ENCODE measurements at places on chromosomes 2 and 18.

GRCh38 chr2:64769392-64770044 lies 115.8 kb upstream of the SERTAD2 start:
- no peak for DNase-seq

DNA sequence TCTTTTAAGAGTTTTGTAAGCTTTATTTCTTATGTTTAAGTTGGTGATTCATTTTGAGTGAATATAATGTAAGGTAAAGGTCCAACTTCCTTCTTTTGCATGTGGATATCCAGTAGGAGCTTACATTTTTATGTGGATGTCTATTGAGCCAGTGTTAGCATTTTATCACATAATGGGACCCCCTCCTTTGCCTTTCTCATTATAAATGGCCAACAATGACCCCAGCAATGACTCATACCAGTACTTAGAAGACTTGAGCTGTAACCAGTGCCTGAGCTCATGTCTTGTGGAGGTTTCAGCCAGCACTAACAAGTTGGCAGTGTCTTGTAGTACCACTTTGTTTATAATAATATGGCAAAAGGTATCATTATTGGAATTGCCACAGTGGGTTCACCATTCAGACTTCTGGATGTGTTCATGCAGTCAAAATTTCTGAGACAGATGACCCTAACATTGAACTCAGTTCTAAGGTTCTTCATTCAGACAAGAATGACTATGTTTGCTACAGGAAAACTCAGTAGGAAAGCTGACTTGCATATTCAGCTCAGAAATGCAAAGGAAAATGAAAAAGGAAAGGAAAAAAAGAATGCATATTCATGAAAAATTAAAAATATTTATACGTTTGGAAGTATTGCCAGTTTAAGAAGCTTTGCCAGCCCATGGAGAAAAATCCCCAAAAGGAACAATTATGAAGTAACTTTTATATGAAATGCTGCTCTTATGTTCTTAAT lies 41.0 kb downstream of the CDKL4 start:
- no peak for DNase-seq

- peak; percentile 8 for DNase-seq
Measured at GRCh38 chr18:40841467-40841866, 1113.6 kb upstream of the PIK3C3 start.

- no peak for DNase-seq
Measured at GRCh38 chr2:66573821-66574233, 138.9 kb downstream of the MEIS1 start.

GRCh38 chr2:174877751-174878150 lies 113.5 kb upstream of the CHRNA1 start:
- no peak for DNase-seq

- no peak for DNase-seq
Measured at GRCh38 chr2:127700527-127701192, 637 bp upstream of the SFT2D3 start.

DNA sequence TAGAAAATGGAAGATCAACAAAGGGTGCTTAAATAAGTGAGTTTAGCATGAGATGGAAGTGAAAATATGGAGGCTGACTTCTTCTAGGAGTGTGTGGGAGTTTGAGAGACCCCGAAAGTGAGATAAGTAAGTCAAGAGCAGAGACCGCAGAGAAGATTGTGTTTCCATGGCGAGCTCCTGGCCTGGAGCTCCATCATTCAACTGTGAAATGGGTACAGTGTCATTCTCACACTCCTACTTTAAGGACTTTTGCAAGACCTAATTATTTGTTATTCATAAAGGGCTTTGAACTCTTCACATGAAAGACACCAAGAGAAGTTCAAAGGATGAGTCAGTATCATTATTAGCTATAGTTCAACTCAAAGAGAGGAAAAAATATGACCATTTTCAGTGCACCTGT lies 134.2 kb upstream of the PIK3C3 start:
- no peak for DNase-seq

- DNase-seq: no peak
Measured at GRCh38 chr2:173264603-173265366, 89.9 kb upstream of the CDCA7 start.

DNA sequence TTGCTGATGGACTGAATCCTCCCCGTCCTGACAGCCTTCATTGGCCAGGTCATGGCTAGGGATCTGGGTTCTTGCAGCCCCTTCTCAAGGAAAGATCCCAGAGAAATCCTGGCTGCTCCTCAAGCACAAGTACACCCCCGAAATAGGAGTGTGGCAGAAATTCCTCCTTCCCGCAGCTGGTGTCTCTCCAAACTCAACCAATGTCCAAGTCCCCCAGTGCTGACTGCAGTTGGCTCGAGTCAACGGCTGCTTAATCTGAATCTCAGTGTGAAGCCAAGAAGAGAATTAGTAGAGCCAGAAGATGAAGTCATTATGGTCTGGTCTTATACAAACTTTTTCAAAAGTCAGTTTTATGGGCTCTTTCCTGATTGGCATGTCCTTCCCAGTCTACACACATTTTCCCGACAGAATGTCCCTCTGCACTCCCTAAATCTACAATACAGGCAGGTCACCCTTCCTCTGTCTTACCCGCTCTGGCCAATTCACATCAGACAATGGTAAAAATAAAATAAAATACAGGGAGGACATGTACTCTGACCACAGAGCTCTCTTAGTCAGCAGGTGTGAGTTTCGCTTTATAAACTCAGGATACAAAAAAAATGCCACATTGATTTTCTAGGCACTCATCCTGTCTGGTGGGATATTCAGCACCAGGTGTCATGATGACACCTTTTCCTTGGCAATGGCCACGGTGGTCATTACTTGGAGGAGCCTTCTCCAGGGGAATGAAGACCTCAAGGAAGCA lies 76.9 kb upstream of the PAPOLG start:
- no peak for DNase-seq

DNA sequence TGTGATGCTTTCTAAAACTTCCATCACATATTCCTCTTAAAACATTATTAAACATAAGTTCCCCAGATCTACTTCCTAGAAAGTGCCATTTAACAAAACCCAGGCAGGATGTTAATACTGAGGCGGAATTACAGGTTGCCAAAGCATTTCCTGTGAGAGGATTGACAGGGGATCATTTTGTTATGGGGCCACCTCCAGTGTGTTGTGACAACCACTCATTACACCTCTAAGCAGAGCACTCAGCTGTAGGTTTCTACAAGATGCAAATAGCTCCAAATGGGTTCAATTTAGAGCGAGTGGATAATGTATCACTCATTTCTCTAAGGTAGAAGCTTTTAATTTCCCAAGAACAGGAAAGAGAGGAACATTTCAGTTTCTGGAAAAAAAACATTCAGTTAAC lies 1429.5 kb upstream of the ACVR2A start:
- DNase-seq: no peak

DNA sequence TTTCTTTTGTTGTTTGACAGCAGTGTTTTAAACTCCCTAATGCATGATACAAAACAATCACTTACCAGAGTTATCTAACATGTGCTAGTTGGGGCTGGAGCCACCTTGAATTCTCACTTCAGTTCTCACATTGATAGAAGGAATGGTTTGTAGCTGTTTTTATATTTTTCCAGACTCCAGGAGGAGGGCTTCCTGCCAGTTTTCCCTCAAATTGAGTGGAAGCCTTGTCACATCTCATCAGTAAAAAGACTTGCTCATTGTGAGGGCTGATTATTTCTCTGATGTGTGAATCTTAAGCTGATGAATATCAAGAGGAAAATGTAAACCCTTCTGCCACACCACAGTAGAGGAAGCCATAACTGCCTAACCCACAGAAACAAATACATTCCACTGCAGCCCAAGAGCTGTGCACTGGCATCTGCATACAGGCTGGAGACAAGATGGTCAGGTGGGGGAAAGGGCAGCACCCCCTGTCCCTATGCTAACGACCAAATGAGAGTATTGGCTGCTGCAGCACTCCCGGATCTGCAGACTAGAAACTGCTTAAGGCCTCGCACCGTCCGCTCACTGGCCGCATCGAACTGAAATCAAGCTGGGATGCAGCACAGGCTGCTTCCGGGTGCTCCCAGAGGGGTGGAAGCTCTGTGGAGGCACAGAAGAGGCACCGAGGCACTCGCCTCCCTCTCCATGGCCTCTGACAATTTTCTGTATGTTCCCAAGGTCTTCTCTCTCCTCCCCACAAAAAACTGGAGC lies 73.7 kb upstream of the TPO start:
- DNase-seq: no peak

DNA sequence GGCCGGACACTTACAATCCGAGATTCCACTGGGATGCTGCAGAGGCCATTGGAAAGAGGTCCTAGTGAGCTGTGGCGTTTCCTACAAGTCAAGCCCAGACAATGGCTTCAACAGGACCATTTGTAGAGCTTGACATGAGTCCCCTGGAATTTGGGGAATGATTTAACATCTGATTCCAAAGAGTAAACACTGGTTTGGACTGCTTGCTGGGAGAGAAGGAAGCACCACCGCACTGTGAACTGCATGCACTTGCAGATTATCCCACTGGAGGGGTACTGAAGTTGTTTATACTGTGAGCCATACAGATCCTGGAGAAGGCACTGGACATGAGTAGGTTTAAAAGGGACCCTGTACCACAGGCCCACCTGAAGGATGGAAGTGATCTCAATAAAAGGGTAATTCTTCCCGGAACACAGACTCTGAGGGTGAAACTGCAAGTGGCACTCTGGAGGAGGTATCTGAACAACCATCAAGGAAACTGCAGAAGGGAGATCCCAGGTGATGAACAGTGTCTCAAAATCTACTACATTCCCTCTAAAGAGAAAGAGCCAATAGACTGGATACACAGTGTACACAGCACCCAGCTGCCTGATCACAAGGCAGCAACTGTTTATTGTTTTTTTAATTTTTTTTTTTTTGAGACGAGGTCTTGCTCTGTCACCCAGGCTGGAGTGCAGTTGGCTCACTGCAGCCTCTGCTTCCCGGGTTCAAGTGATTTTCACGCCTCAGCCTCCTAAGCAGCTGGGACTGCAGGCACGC lies 4.3 kb upstream of the RAB6C start:
- no peak for DNase-seq

DNA sequence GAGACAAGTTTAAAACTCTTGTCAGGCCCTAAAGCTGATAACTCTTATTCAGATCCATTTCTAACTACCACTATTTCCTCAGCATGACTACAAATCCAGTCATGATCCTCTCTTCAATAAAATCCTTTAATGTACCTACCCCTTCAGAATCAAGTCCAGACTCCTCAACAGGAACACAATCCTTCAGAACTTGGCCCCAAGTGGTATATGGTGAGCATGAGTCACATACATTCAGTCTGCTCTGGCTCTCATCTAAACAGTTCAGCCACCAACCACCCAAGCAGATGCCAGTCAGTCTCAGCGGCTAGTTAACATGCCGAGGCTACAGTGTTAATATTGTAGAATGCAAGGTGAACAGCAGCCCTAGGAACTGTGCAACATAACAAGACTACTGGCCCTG lies 9.7 kb downstream of the LMAN2L start:
- DNase-seq: no peak

DNA sequence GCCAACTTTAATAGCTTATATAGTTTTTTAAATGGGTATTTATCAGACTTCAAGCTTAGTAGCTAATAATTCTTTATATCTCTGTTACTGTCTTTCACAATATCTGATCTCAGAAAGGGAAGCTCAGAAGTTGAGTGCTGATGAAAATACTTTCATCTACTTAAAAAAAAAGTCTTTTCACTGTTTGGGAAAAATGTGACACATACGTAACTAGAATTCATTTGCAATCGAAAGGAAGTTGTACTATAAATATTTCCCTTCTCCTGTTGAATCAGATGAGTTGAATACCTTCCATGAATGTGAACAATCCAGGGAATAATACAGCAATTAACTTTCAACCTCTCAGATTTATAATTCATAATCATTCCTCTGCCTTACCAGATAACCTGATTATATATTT lies 811 bp upstream of the SCG2 start:
- no peak for DNase-seq

- DNase-seq: no peak
Measured at GRCh38 chr2:240833724-240834285, 13.8 kb upstream of the KIF1A start.

- DNase-seq: no peak
Measured at GRCh38 chr18:33837191-33837590, 259.2 kb downstream of the ASXL3 start.

- no peak for DNase-seq
Measured at GRCh38 chr2:241858206-241859016, at the start of gene PDCD1. PDCD1 (minus strand) TSS chr2:241858894; CDS start chr2:241858838, 56 bp downstream.

GRCh38 chr2:127743477-127744026 lies 42.3 kb downstream of the SFT2D3 start:
- DNase-seq: no peak

DNA sequence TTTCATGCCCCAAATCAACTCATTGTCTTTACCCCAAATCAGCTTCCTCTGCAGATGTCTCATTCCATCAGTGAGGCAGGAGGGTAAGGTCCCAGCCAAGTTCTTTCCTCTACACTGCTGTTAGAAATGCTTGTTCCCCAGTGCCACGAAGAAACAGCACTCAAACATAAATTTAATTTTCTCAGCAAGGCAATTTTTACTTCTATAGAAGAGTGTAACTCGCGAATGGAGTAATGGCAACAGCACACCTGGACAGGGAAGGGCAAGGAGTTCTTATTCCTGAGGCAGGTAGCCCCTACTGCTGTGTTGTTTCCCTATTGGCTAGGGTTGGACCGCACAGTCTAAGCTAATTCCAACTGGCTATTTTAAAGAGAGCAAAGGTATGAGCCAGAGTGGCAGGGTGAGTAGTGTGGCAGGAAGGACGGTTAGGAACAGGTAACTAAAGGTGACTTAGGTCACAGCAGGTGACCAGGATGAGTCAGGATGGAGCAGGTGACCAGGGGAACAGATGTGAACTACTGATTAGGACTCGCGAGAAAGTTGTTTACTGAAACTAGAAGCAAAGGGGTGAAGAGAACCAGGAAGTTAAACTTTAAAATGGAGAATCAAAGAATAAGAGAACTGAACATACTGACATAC lies 12.0 kb upstream of the CEP68 start:
- DNase-seq: no peak

GRCh38 chr2:174675615-174676014 lies 78.0 kb upstream of the WIPF1 start:
- DNase-seq: no peak
